C1 segment of cervical spinal cord (tissue), 14 donors: ENCODE measurements at places on chromosomes 13 and 19.

DNA sequence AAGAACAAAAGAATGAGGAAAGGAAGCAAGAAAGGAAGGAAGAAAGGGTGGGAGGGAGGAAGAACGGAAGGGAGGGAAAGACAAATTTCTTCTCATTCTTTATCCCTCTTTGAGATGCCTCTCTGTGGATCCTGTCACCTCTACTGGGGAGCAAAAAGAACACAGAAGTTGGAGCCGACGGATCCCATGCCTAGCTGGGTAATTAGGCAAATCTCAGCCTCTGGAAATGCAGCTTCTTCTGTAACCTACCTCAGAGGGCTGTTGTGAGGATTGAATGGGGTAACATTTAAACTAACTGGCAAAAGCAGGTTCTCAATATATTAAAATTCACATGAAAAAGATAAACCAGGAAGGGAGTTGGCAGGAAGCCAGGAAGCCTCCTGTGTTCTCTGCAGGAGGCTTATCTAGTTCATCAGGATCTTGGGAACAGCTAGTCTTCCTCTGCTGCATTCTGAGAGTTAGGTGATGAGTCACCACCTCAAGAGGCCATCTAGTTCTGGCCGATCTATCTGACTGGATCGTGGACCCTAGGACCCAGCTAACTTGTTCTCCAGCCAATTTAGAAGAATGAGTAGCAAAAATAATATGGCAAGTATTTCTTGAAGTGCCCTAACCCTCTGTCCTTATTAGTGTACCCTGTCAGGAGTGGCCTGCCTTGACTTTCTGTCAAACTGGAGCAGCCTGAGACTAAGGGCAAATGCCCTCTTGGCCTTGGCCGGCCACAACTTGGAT, 15.2 kb upstream of the CPB2 start:
- DNase-seq = no peak

GRCh38 chr13:97569841-97570240, 135.9 kb downstream of the RAP2A start:
- no peak for DNase-seq

GRCh38 chr13:73684750-73685149, 449.5 kb downstream of the KLF12 start:
- DNase-seq = no peak

DNA sequence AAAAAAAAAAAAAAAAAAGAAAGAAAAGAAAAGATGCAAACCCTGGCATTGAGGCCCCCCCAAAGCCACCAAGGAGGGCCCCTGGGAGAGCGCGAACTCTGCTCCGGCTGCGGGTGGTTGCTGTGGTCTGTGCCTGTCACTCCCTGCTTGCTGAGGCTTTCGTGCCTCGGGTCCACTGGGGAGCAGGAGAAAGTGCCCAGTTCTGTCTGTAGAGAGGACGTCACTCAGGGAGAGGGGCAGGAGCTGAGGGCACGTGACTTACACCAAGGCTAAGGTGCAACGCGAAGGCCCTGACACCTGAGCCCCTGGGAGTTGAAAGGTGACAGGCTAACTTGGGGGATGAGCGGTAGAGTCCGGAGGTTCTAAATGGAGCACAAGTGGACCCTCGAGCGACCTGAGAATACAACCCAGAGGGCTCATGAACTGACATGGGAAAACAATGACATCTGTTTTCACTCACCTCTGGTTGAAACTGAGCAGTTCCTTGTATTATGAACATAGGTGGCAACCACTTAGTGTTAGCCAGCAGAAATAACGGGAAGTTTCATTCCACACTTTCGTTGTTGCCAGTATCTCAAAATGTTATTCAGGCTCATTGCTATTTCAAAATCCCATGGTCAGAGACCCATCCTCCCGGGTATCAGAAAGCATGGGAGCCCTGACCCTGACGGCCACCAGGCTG, 69.2 kb upstream of the TM9SF2 start:
- no peak for DNase-seq

- no peak for DNase-seq
These were observed 14.4 kb downstream of the NFKBID start for GRCh38 chr19:35885904-35886303.

DNA sequence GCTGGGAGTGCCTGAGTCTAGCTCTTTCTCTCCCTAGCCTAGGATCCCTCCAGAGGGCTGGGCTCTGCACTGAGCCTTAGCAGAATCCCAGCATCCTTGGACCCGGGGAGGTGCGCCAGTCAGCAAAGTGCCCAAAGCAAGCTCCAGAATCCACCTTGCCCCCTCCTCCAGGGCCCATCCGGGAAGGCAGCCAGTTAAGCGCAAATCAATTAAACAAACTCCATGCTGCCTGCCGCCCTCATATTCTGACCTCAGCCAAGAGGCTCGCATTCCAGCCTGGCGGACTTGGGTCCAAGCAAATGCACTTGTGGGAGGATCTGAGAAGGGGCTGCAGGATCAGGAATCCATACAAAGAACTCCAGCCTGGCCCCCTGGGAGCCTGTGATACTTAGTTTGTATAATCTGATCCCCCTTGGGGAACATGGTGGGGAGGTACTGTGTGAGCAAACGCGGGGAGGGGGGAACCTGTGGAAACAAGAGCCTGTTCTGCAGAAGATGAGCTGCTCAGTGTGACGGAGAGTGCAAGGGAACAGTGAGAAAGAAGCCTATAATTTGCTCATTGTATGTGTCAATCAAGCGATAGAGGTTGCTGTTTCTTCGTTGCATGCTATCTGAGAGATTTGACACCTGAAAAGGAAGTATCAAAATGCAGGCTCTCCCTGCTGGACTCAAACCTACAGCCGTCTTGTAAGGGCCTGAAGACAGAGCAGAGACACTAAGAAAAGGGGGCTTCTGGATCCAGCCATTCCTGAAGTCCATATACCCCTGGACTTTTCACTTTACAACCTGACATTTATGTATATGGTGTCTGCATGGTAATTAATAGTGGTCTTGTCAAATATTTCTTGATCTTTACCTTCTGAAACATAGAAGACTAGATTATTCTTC, 29.4 kb downstream of the ZNRF4 start:
- no peak for DNase-seq

DNA sequence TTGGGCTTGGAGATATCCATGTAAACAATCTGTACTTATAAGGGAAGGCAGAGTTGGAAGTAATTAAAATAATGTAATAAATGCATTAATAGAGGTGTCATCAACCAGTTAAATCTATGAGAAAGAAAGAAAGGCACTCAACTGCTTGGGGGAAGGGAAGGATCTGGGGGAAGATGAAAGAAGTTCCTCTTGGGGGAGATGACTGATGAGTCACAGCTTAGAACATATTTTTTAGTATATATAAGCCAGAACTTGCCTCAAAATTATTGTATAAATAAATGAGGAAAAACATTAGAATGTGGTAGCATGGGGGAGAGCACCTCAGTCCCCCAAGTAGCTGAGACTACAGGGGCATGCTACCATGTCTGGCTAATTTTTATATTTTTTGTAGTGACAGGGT, 205.8 kb downstream of the GGACT start:
- no peak for DNase-seq

DNA sequence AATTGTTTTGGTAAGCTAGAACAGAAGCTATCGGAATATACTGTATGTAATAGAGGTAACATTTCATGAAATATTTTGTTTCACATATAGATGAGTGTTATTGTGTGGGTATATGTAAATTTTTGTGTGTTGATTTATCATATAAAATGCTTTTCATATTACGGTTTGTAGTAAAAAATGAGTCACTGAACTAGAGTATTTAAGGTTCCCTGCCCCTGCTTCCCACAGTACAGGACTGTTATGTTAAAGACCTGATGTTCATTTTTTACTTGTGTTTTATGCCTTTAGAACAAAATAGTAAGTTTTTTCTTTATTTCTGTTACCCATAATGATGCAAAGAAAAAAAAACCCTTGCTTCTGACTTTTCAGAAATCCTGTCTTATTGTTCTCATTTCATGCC, 243.4 kb downstream of the ENOX1 start:
- DNase-seq = no peak

DNA sequence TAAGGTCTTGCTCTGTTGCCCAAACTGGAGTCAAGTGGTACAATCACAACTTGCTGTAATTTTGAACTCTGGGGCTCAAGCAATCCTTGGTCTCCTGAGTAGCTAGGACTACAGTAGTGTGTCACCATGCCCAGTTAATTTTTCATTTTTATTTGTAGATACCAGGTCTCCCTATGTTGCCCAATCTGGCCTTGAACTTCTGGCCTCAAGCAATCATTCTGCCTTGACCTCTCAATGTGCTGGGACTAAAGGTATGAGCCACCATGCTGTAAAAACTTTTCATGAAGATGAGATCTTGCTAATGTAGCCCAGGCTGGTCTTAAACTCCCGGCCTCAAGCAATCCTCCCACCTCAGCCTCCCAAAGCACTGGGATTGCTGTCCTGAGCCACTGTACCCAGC, 15.1 kb upstream of the NAA16 start:
- no peak for DNase-seq

DNA sequence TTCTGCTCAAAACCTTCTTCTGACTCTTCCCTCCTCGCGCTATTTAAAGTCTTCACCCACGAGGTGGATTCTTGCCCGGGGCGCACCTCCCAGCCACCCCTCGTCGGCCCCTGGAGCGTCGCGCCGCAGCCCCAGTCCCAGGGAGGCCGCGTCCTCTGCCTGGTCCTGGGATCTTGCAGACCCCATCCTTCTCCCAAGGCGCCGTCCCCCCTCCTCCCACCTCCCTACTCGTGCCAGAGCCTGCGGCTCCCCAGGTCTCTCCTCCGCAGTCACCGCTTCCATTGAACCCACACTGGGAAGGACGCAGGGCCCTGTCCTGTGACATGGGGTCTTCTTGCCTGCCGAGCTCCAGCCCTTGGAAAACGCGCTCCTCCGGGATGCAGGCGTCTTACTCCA, 486 bp downstream of the ZNF808 start:
- peak; percentile 39 for DNase-seq

GRCh38 chr13:20159646-20160305, 1.1 kb downstream of the GJA3 start:
- DNase-seq = no peak

DNA sequence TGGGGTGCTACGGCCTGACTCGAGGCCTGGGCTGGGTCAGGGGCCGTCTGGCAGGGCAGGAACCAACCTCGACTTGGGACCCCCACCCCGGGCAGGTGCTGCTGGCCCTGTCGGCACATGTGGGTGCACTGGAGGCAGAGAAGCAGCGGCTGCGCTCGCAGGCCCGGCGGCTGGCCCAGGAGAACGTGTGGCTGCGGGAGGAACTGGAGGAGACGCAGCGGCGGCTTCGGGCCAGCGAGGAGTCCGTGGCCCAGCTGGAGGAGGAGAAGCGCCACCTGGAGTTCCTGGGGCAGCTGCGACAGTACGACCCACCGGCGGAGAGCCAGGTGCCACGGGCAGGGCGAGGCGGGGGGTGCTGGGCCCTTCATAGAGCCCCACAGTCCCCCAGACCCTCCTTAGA, 5.9 kb downstream of the KLC3 start:
- DNase-seq = no peak

DNA sequence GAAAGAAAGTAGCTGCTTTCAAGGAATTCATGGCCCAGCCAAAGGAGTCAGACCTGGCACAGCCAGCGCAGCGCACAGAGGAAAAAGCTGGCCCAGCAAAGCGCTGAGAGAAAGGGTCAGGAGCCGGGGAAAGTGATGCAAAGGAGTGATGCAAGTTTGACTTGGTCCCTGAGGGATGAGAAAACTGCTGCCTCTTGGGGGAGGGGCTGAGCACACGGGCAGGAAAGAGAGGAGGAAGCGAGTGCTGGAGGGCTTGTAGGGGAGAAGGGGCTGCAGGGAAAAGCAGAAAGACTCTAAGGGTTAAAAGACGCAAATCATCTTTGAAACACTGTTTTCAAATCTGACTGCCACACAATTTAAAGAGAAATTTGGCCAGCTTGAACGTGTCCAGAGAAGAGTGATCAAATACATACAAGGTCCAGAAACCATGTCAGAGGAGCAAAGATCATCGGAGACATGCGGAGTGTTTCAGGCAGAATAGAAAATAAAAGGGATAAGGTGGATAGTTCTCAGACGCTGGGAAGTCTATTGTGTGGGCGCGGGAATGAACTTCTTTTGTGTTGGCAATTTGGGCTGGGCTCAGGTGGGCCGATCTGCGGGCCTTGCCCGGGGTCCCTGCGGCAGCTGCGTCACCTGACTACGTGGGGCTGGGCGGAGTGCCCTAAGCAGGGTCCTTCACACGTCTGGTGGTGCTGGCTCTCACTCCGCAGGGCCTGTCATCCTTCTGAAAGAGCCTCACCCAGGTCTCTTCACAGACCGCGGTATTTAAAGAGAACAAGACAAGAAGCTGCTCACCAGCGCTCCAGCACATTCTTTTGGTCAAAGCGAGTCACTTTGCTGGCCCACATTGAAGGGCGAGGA, 18.1 kb downstream of the N4BP2L1 start:
- DNase-seq = no peak

DNA sequence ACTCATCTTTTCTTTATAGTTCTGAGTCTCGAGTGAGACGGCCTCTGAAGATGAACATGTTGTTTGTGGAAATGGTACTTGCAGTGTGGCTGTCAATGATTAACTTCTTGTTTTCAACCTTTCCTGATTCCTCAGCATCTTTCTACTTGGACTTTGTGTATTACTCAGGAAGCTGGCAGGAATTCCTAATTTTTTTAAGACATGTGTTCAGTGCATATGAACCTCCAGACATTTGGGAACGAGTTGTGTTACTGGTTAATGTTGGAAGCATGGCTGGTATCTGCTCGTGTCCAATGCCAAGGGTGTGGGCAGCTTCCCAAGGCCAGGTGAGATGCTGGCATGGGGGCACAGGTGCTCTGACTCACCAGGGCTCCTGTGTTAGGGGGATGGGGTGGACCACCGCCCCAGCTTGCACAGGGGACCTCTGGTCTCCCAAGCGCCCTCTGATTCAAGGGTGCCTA, 61.1 kb upstream of the MCF2L start:
- DNase-seq = no peak

DNA sequence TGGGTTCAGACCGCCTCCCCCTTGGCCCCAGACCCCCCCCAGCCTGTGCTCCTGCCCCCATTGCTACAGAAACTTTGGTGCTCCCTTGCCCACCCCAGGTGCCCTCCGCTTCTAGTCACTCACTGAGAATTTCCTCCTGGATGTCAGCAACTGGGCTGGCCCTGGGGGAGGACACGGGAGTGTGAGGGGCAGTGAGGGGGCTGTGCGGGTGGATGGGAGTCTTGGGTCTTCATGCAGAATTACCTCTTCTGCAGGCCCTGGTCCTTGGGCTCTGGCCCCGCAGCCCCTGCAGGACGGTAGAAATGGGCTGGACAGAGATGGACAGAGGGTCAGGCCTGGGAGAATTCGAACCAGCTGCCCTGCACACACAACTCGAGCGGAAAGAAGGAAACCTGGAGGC, 4.8 kb downstream of the LILRB5 start:
- DNase-seq = no peak

DNA sequence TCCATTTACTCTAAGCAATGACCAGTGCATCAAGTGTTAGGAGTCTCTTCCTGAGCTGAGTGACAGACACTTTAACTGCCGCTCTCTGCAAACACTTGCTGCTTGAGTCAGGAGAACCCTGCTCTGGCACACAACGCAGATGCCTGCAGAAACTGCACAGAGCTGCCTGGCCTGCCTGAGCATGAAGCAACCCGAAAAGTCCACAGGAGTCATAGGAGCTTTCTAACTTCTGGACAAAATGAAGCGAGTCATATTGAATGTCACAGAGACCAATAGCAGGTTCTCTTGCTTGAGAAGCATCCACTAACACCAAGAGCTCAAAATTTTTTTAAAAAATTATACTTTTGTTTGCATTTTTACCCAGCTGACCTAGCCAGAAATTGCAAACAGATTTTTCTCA, 232.4 kb downstream of the LHFPL6 start:
- DNase-seq = peak; percentile 50

- DNase-seq = no peak
These were observed 310.4 kb downstream of the SPRY2 start for GRCh38 chr13:80030491-80030890.
